ENCODE measurements at places on chromosomes 6 and 20.

DNA sequence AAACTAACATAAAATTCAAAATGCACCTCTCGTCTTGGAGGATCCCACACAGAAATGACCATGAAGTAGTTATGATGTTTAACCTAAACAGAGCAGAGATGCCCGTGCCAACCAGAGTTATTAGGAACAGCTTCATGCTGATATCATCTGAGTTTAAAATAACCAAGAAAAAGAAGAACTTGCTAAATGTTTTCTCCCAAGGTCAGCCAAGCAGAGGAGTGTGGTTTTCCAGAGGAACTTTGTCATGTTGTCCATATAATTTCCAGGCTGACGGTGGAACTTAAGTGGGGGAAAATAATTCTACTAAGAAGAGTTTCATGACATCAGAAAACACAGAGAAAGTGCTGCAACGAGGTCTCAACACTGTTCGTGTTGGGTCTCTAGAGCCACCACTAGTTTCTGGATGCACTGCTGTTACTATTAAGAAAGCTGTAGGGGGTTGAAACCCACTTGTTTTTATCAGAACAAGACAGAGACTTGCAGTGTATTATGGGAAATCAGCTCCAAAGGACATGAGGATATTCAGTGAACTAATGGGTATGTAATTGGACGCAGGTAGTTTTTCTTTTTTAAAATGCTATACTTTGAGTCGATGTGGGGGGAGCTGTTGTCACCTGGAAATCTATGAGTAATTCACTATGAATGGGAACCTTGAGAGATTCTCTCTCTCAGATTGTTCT is 5.2 kb downstream of the AGPAT4 start:
- no peak for DNase-seq

DNA sequence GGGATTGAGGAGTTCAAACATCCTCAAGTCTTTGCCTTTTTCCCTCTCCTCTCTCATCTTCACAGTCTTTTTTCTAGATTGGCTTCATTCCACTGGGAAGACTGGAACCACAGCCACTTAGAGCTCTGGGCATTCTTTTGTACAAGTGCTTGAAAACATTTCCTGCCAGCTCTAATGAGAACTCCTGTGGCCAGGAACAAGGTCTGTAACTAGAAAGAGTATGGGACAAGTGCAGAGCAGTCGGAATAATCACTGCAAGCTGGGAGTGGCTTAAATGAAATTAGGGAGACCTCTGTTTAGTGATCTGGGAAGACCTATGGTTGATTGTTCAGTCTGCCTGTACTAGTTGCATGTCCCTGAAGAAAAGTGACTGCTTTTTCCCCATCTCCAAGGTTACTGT is 41.0 kb upstream of the SMIM8 start:
- no peak for DNase-seq

DNA sequence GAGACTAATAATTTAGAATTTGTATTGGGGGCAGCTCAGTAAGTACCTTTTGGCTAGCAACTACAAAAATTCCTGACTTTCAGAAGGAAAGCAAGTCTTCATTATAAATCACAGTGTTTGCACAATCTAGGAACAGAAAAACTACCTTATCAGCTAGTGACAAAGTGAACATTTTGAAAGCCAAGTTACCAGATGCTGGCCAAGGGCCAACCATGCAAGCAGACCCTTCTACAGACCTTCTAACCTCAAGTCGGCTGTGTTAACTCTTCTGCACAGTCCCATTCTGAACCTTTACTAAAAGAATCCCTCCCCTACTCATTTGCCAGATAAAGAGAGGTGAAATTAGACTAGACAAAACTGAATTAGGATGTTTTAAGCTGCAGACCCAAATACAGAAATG is 341.9 kb downstream of the COL12A1 start:
- no peak for DNase-seq

GRCh38 chr6:101936516-101936915 is 543.0 kb downstream of the GRIK2 start:
- no peak for DNase-seq

DNA sequence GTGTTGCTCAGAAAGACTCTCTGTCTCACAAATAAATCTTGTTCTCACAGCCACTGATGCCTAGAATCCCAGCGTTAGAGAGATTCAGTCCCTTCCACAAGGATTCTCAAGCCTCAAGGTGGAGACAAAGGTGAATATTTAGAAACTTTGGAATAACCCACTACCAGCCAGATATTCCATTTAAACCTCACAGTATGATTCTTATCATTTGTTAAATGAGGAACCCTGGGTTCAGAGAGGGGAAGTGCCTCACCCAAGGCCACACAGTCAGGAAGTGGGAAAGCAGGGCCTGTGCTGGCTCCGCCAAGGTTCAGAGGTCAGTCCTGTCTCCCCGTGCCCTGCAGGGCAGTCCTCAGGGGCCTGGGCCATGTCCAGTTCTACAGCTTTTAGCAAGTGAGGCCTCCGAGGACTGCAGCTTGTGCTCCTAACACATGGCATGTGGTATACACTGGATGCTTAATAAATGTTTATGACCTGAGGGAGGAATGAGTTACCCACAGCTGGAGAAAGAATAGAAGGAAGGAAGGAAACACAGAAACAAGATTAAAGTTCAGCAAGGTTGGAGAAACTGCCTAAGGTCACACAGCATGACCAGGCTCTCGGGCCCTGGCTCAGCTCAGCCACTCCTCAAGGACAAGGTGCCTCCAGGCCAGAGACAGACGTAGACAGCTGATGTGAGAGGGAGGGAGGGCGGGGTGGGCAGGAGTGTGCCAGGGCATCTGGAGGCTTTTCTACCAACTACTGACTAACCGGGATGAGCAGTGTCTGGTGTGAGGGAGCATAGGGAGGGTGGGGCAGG is 3.9 kb upstream of the TGM2 start:
- no peak for DNase-seq

GRCh38 chr6:112935402-112936078 is 588.4 kb downstream of the RFPL4B start:
- DNase-seq: no peak

DNA sequence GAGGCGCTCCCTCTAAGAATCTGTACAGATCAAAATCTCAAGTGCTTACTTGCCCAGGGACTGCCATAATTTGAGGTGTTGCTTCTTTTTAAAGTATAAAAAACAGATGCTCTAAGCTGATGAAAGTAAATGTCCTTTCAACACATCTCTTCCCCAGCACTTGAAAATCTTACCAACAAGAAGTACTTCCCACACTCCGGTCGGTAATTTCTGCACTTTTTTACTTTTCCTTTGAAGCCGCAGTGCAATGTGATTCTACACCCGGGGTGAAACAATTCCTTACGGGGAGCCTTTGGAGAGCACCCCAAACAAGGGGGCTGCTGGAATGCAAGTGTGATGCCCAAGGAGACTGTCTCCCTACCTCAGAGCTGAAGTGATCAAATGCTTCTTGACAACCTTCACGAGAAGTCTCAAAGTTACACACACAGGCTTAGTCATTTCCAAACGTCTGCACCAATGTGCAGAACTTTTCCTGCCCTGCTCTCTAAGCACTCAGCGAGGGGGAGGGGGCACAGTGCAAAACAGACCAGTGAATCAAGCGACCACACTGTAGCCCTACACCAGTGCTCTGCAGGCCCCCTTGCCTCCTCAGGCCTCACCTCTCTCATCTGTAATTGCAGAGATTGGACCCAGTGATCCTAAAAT is 56.7 kb downstream of the ATXN1 start:
- DNase-seq: no peak

- no peak for DNase-seq
These were observed 105.5 kb upstream of the BACH2 start for GRCh38 chr6:90401933-90402830.

DNA sequence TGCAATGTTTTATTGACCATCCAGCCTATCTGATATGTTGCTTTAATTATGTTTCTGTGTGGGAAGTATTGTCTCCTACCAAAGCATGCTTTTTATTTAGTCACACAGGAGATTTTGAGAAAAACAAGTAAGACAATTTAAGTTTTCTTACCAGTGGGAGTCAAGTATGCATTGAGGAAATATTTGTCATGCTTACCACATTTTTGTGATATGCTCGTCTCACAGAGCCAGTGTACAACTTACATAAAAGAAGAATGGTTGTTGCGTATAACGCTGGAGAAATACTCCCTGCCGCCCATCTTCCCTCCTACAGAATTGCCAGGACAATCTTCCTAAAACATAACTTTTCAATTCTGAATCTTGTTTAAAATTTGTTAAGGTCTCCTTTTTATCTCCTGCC is 37.1 kb upstream of the FILIP1 start:
- no peak for DNase-seq

GRCh38 chr6:63347599-63347998 is 27.8 kb upstream of the LGSN start:
- no peak for DNase-seq

- no peak for DNase-seq
These were observed 74.0 kb downstream of the HAO1 start for GRCh38 chr20:7866285-7866684.

- DNase-seq: no peak
These were observed 133.0 kb downstream of the SULF2 start for GRCh38 chr20:47652301-47652700.

- no peak for DNase-seq
These were observed 18.8 kb downstream of the HLA-E start for GRCh38 chr6:30507849-30508827.

DNA sequence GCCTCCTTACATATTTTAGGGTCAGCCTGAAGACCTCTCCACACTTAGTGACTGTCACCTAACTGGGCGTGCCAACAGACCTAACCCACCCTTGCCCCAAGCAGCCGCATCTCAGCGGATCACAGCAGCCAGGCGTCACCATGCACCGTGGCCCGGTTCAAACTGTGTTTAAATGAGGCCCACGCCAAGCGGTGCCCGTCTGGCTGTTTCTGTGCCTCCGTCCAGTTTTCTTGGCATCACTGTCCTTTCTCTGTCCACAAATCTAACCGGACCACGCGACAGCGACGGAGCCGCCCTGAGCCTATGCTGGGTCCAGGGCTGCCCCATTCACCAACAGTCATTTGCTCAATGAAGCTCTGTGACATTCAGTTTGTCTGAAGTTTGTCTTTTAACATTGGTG is 393.3 kb downstream of the THBS2 start:
- DNase-seq: no peak

- DNase-seq: peak; percentile 21
These were observed 153.3 kb downstream of the SCML4 start for GRCh38 chr6:107670792-107671199.

GRCh38 chr6:98532004-98532403 is 302.4 kb upstream of the POU3F2 start:
- no peak for DNase-seq

DNA sequence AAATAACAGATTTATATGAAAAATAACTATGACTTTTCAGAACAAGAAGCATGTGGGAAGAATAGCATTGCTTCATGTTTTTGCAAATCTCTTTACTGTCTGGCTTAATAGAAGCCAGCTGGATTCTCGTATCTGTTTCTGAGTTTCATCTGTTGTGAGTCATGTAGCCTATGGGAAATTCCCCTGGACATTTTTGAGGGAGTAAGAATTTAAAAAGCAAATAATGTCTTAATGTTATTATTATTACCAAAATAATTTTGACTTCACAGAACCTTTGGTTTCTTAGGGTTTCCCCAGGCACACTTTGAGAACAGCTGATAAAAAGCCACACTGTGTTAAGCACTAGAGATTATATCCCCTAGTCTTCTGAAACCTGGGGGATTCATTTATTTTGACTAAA is 75.8 kb downstream of the SYCP2L start:
- DNase-seq: no peak

DNA sequence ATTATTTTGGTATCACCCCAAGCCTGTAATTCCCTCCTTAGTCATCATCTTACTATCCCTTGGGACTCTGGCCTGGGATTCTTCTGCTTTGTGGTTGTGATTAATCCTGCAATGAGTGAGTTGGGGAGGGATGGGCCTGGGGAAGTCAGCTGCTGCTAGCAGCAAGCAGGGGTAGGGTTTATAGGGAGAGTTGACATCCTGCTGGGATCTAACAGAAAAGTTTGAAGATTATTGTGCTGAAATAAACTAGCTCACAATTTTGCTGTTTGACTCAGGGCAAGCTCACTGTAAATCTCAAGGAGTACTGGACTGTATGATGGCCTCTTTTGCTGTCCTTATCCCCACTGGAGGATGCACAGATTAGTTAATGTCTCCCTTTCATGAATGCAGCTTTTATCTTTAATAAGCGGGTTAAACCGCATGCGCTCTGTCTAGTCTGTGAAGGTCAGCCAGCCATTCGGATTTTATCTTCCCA is 83.4 kb downstream of the JARID2 start:
- DNase-seq: no peak

DNA sequence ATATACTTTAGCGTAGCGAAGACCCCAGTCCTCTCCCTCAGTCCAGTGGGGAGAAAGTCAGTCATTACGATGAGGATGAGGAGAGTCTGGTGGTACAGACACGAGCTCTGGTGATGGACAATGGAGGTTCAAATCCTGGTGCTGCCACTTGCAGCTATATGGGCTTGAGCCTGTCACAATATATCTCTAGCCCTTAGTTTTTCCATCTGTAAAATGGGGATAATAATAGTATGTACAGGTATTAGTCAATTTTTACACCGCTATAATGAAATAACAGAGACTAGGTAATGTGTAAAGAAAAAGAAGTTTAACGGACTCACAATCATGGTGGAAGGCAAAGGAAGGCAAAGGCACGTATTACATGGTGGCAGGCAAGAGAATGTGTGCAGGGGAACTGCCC is 237.9 kb downstream of the BCAS1 start:
- no peak for DNase-seq

DNA sequence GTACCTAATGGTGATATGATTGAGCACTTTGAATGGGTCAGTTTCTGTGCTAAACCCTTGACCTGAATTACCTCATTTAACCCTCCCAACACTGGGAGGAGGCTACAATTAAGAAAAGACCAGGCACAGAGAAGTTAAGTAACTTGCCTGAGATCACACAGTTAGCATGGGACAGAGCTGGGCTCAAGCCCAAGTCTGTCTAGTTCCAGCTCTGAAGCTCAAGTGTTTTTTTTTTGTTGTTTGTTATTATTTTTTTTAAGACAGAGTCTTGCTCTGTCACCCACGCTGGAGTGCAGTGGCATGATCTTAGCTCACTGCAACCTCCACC is 4.0 kb downstream of the FAM83D start:
- no peak for DNase-seq

DNA sequence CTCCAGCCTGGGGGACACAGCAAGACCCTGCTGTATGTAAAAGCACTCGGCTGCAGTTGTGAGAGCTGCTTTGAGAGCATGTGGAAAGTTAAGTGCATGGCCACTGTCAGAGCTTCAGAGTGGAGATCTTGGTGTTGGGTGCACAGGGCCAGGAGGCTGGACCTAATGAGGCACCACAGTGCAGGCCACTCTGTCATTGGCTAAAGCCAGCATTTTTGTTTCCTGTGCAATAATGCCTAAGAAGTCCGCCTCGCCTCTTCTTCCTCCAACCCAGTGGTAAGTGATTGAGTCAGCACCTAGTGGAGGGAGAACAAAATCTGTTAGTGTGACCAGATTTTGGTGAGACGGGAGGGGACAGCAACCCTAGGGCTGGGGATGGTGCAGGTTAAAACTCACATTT is 60.6 kb downstream of the SSR1 start:
- no peak for DNase-seq
